PC-3 (cell line): ENCODE measurements at places on chromosomes 13 and 19. TPM values are rescaled to one million over a fixed set of nuclear protein-coding genes. Genes with fewer than 3 reads are reported as not detected.

- 0 out of 2 replicates have a peak, but pooled peaks cover 5% of the 10 kb centered on the region for H3K4me1 ChIP-seq
- H3K36me3 ChIP-seq: no peaks in the 10 kb centered on the region
These were observed 11.0 kb downstream of the PRKCG start for GRCh38 chr19:53892981-53893325.

Gene GNG7
- 1.1 and 1.2 TPM in 2 replicates for total RNA-seq

- no peak overlapping the region for H3K4me3 ChIP-seq
- no peak overlapping the region for H3K27ac ChIP-seq
- no peaks in the 10 kb centered on the region for H3K4me1 ChIP-seq
- DNase-seq: no peak
These were observed 238.6 kb downstream of the POU4F1 start for GRCh38 chr13:78364711-78365110.

GRCh38 chr19:51127755-51128154 is 3.0 kb downstream of the SIGLEC9 start:
- H3K4me3 ChIP-seq: no peak overlapping the region
- H3K36me3 ChIP-seq: no peaks in the 10 kb centered on the region
- no peak overlapping the region for H3K27ac ChIP-seq
- H3K4me1 ChIP-seq: peaks cover 25% of the 10 kb centered on the region
- DNase-seq: peak; percentile 72
- no peaks in the 10 kb centered on the region for H3K27me3 ChIP-seq

GRCh38 chr19:4587527-4587926 is 28.0 kb upstream of the SEMA6B start:
- H3K36me3 ChIP-seq: no peaks in the 10 kb centered on the region
- no peak for DNase-seq
- no peak overlapping the region for H3K4me3 ChIP-seq
- H3K27me3 ChIP-seq: no peaks in the 10 kb centered on the region

Gene GDF15
- total RNA-seq: 84.3 and 105 TPM in 2 replicates

Gene MEIS3
- 0.75 and 1.3 TPM in 2 replicates for total RNA-seq

Gene RFPL4AL1
- not detected in 2 replicates for total RNA-seq

Gene DAND5
- 0.55 and 1.1 TPM in 2 replicates for total RNA-seq

DNA sequence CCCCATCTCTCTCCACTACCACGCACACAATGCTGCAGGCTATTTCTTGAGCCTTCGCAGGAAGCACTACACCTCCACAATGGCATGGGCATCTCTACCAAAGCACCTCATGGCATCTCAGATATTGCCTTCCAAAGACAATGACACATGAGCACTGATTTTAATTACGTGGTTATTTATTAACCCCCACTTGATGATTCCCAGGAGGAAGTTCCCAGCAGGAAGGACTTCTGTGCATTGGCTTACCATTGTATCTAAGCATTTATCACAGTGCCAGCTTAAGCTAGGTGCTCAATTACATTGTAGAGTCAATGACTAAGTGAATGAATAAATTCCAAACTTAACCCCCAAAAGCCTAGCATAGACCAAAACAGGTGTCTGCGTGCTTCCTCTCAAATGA is 101.4 kb downstream of the ABCC4 start:
- H3K36me3 ChIP-seq: no peaks in the 10 kb centered on the region
- no peak overlapping the region for H3K4me3 ChIP-seq
- H3K27ac ChIP-seq: no peak overlapping the region
- H3K27me3 ChIP-seq: no peaks in the 10 kb centered on the region
- DNase-seq: no peak
